ENCODE measurements at places on chromosomes 2 and 18. TPM values are rescaled to one million over a fixed set of nuclear protein-coding genes. Genes with fewer than 3 reads are reported as not detected.

DYNAP gene
- not detected for polyA plus RNA-seq

MERTK gene
- polyA plus RNA-seq: 19.8 TPM

ACVR1C gene
- polyA plus RNA-seq: 0.23 TPM

KRTCAP3 gene
- 11.5 TPM for polyA plus RNA-seq

SIX3 gene
- polyA plus RNA-seq: not detected

CCL20 gene
- polyA plus RNA-seq: 0.41 TPM

CPSF3 gene
- polyA plus RNA-seq: 50.0 TPM

GREB1L gene
- polyA plus RNA-seq: 2.1 TPM

SCN9A gene
- polyA plus RNA-seq: 1.5 TPM

MC4R gene
- 0.16 TPM for polyA plus RNA-seq

DPP4 gene
- polyA plus RNA-seq: 109 TPM

ANKRD53 gene
- 1.0 TPM for polyA plus RNA-seq

ANKRD30B gene
- 0.14 TPM for polyA plus RNA-seq

IKZF2 gene
- 8.3 TPM for polyA plus RNA-seq

SATB2 gene
- 16.5 TPM for polyA plus RNA-seq

DLX1 gene
- 0.25 TPM for polyA plus RNA-seq

DLGAP1 gene
- polyA plus RNA-seq: 5.0 TPM

DSG4 gene
- not detected for polyA plus RNA-seq

SNED1 gene
- polyA plus RNA-seq: 14.0 TPM

AQP12A gene
- polyA plus RNA-seq: not detected

All from left renal cortex interstitium (tissue), 4 donors.